Progenitor cell of endocrine pancreas (in vitro differentiated cells): ENCODE measurements at places on chromosomes 6 and 20.

DNA sequence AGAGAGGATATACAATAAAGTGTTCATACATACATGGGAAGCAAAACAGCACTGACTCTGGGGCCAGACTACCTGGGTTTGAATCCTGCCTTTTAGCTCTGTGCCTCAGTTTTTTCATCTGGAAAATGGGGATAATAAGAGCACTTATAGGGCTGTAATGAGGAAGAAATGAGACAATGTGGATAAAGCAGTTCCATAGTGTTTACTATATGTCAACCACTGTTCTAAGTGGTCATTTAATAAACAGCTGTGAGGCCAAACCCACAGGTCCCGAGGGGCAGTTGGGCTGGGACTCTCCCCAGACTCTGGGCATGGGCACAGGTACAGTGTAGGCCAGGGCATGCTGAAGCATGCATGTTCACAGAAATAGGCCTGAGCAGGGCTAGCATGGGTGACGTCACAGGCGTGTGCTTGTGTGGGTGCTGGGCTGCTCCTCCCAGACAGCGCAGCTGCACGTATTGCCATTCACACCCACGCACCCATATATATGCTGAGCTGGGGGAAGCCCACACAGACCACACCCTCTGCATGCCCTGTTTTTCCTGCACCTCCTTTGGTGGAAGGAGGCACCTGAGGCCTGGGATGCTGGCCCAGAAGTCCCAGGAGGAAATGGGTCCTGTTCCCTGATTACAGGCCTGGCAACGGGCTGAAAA is 3.5 kb upstream of the PLCG1 start:
- DNase-seq: no peak

- DNase-seq: no peak
These were observed 468.2 kb downstream of the MMUT start for GRCh38 chr6:48994811-48995210.

DNA sequence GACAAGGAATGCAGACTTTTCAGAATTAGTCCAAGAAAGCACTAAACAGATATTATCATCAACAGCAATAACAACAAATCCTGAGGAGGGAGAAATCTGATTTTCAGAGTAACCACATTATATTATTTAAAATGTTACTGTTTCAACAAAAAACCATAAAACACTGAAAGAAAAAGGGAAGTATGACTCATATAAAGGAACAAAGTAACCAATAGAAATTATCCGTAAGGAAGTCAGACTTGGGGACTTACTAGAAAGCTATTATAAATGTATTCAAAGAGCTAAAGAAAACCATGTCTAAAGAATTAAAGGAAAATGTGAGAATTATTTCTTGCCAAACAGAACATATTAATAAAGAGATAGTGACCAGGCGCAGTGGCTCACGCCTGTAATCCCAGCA is 98.1 kb downstream of the MYLK4 start:
- no peak for DNase-seq

GRCh38 chr6:3277851-3278416 is 19.2 kb downstream of the PSMG4 start:
- DNase-seq: no peak

GRCh38 chr20:58088105-58088504 is 140.3 kb downstream of the ANKRD60 start:
- no peak for DNase-seq

DNA sequence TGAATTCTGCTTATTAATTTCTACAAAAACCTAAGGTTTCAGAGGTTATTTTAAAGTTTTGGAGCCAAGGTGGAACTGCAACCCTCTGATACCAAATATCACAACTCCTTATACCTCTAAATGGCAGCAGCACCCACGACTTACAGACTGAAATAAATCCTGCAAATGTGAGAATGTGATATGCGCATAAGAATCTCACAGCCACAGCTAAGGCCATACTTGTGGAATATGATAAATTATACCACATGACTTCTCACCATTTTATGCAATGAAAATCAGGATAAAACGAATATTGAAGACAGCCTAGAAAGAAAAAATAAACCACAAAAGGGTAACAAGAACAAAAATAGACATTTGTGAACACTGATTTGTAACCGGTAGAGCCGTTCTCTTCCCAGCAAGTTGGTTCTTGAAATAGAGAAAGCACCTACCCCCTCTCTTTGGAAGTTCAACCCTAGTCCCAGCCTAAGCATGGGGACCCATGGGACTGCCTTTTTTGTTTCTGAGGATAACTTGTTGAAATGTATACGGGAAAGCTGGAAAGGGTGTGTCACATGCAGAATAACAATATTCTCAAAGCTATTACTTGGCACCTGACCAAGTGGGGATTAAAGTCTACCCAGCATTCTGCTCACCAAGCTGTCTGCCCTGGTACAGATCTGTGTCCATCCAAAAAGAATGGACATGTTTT is 47.1 kb upstream of the MCM9 start:
- DNase-seq: no peak

GRCh38 chr20:3239026-3239866 is at the start of gene SLC4A11:
SLC4A11 (minus strand) TSS chr20:3239190; CDS start chr20:3239137, 53 bp downstream.
- DNase-seq: no peak

DNA sequence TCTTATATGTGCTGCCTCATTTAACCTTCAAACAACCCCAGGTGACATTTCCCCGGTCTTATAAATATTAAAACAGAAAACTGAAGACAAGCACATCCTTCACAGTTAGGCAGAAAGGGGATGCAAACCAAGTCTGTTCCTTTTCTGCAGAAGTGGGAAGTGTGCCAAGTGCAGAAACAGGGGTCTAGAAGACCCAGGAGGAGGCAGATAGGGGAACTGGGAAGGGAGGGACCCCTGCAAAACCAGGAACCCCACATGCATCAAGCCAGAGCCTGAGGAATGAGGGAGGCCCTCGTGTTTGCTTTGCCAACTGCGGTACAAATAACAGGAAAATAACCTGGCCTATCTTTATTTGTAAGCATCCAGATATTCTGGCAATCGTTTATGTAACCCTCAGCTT is 17.0 kb upstream of the CST3 start:
- no peak for DNase-seq

- no peak for DNase-seq
These were observed 97.8 kb upstream of the PREP start for GRCh38 chr6:105500693-105501092.

DNA sequence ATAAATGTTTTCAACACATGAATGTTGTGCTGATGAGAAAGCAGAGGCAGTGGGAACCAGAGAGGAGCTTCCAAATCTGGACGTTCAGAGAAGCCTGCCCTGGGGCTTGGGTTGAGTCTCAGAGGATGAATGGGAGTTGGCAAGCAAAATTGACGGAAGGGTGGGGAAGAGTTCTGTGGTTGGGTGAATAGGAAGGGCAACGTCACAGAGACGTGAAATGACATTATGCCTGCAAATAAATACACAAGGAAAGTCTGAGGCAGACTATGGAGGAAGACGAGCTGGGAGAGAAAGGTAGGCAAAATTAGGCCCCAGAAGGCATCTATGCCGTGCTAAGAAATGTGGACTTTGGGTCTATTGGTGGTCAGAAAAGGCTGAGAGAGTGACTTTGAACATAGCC is 25.2 kb upstream of the SGK1 start:
- DNase-seq: no peak

DNA sequence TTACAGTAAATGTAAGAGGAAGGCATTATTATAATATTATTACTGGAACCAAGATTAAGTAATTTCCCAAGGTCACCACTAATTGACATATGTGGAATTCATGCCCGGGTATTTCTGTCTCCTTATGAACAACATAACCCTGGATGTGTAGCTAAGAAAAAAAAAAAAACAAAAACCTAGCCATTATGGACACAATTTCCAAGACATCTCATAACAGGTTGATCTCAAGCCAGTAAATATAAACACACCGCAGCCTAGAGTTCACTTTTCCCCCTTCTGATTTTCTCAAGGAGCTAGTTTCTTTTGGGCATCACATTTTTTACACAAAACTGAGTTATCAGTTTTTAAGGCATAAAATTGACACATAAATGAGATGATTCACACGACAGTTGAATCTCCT is 306.5 kb upstream of the RSPO3 start:
- DNase-seq: no peak

DNA sequence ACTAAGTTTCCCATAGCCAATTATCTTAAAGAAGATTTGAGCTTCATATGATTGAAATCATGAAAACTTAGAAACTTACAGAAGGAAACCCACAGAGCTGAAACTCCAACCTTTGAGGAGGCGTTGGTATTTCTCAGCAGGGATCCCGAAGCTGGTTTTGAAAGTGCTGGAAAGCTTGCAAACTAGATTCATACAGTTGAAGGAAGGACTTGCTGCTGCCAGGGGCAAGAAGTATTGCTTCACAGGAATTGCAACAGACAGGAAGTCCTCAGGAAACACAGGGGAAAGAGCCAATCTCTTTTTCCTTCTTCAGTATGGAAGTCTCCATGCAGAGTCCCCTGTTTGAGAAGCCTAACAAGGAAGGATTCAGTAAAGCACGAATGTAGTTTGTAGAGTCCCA is 419.7 kb downstream of the CD109 start:
- DNase-seq: no peak
